ENCODE measurements at places on chromosomes 4 and X.

GRCh38 chr4:73311428-73311827 is 52.8 kb upstream of the ANKRD17 start:
- DNase-seq = no peak

- DNase-seq = no peak
These were observed 47.1 kb downstream of the MTHFD2L start for GRCh38 chr4:74205046-74205445.

GRCh38 chr4:105990933-105991332 is 95.7 kb downstream of the NPNT start:
- no peak for DNase-seq

DNA sequence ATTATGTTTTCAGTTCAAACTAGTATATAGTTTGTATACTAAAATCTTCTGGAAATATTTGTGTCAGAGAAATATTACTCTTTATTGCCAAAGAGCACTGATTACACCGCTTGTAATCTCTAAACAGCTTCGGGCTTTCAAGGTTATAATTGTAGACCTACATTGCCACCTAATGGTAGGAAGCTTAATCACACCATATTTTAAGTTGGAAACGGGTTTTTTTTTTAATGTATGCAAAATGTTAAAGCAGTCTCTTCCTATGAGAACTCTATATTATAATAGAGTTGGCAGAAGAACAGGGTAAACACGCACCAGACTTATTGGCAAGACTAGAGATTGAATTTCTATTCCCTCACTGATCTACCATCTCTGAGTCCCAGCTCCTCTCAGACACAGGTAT is 19.5 kb upstream of the NFXL1 start:
- DNase-seq = peak; percentile 34

DNA sequence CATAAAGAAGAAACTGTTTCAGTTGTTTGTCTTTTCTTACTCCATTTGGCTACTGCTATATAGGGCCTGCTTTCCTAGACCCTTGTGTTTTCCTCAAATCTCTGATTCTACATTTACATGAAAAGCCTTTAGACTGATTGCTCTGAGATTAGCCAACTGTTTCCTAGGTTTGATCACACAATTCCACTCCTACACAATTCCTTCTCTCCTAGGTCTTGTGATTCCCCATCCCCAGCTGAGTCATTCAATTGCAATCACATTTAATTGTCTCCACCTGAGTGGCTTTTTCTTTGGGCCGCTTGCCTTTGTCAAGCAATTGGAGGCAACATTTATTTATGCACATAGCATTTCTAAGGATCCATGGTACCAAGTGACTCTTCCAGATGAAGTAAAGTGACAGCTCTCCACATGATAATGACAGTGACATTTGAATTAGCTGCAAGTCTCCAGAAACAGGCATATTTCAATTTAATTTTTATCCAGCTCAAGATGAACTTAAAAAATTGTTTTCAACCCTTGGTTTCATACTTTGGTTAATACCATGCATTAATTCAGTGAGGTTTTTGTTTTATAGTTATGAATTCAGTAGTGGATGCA is 35.8 kb downstream of the ATXN3L start:
- no peak for DNase-seq

GRCh38 chr4:87219632-87220093 is 755 bp downstream of the KLHL8 start:
- no peak for DNase-seq

- DNase-seq = no peak
These were observed 105.7 kb upstream of the PDLIM3 start for GRCh38 chr4:185640811-185641675.

- DNase-seq = no peak
These were observed 255.8 kb upstream of the GPRIN3 start for GRCh38 chr4:89563431-89563830.

GRCh38 chr4:53593765-53594164 is 2.5 kb upstream of the LNX1 start:
- DNase-seq = no peak

DNA sequence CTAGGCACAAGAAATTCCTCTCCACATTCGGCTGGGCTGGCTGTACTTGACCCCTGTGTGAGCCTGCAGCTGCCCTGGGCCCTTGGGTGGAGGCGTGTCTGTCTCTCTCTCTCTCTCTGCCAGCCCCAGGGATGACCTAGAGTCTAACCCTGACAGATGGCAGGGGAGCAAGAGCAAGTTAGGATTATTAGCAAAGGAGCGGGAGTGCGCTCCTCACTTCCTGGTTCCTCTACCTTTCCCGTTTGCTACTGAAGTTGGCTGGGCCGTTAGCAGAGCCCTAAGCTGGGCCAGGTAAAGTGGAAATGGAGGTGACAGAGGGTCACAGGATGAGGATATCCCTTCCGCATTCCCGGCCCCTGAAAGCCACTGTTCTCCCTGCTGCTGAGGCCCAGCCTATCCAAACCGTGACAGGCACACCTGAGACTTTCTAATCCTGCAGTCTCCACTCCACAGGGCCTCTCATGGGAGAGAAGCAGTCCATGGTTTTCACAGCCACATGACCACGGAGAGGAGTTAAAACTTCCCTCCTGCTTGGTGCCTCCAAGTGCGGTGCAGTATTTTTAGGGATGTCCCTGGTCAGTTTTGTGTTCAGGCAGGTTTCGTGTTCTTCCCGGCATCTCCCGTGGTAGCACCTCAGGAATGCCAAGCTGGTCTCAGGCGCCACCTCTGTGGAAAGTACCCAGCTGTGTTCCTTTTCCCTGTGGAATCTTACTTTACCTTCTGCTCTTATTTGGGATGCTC is 79.3 kb downstream of the CLDN22 start:
- DNase-seq = no peak

GRCh38 chr4:123304151-123304964 is 92.2 kb upstream of the SPRY1 start:
- DNase-seq = peak; percentile 25

GRCh38 chr4:120007896-120008436 is 58.7 kb downstream of the MAD2L1 start:
- DNase-seq = no peak

- no peak for DNase-seq
These were observed 38.1 kb upstream of the ANXA3 start for GRCh38 chr4:78513411-78513975.

- DNase-seq = no peak
These were observed at the start of gene POF1B for GRCh38 chrX:85379174-85379907. Gene POF1B (minus strand): TSS chrX:85379665. CDS start chrX:85379454, 211 bp downstream.

DNA sequence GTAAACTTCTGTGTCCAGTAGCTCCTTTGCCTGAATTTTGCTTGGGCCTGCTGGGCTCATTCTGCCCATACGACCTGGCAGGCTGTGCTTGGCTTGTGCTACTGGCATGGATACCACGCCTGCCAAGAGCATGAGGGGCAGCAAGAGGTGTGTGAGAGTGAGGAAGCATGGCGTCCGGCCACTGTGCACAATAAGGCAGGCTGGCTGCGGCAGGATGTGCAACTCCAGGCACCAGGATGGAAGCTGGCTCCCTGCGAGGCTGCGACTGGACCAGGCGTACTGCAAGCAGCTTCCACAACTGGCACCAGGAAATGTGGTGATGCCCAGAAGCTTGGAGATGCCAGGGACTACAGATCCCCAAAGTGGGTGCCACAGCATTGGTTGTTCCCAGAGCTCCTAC is 709.3 kb downstream of the PCDH18 start:
- DNase-seq = no peak

DNA sequence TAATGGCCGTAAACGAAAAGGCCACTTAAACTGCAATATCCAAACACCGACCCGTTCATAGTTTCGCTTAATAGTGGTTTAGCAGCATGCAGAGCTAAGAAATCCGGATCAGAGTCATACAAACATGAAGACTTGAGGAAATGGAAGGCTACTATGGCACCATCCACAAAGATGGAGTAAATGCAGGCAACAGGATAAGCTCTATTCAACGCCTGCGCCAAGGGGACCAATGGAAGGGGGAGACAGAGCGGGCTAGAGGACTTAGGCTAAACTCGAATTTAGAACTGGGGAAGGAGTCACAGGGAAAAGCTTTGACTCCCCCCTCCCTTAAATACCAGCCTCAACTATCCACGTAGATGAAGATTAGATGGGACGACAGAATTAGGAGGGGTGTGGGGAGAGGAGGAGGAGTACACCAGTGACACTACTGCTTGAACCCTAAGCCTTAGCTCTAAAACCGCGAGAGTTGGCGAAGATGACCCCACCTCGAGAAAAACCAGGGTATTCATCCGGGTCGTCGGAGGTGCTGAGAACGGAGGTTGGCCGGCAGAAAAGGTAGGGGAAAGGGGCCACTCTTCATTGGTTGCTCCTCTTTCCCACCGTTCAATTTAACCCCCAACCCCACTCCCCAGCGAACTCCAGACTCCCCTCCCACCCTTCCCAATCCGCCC is 3.5 kb downstream of the HUWE1 start:
- peak; percentile 23 for DNase-seq

- no peak for DNase-seq
These were observed 1120.7 kb downstream of the FAT4 start for GRCh38 chr4:126435491-126435890.

DNA sequence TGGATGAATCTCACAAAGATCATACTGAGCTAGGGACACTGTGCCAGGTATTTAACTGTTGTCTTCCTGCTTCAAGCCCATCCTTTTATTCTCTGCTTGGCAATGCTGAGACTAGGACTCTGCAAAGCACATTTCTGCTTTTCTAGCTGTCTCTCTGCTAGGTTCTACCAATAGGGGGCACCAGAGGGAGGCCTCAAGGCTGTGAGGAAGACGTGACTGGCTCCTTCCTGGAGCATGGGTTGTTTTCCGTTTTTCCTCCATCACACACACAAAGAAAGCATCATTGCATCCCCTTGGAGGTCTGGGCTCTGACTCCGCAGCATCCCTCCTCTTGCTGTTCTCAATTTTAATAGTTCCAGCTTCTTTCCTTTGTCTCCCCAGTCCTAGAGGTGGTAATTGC is 10.9 kb upstream of the DCTD start:
- no peak for DNase-seq

GRCh38 chr4:89072921-89073320 is 15.9 kb upstream of the FAM13A start:
- no peak for DNase-seq

- no peak for DNase-seq
These were observed 825 bp upstream of the RASGEF1B start for GRCh38 chr4:81472281-81473182.

DNA sequence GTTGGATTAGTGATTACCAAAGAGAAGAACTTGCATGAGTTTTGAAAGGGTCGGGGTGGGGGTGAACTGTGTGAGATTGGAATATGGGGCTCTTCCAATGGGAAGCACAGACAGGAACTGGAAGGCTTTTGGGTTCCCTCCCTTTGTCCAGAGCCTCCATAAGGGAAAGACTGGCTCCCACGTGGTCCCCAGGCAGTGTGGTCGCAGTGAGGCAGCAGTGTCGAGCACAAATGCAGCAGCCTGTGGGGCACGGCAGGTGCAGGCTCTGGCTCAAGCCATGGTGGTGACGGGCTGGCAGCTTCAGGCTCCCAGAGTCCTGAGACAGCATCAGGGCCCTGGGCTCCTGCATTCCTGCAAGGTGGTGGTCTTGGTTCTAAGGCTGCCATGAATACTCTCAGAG is 45.5 kb downstream of the VCX2 start:
- no peak for DNase-seq

DNA sequence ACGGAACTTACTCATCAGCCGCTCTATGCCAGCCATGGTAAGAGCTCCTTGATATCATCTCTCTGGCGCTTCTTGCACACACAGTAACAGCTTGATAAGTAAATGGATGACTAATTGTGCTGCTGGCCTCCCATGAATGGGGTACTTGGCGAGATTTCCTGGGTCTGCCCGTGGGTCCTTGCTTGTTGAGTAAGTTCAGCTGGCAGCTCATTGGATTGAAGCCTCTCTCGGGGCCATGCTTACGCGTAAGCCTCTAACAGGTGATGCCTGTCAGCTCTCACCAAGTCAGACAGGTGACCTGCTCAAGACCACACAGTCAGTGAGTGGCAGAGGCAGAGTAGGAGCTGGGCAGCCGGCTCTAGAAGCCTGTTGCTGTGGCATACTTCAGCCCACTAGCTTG is 7.7 kb downstream of the NSG1 start:
- DNase-seq = no peak

DNA sequence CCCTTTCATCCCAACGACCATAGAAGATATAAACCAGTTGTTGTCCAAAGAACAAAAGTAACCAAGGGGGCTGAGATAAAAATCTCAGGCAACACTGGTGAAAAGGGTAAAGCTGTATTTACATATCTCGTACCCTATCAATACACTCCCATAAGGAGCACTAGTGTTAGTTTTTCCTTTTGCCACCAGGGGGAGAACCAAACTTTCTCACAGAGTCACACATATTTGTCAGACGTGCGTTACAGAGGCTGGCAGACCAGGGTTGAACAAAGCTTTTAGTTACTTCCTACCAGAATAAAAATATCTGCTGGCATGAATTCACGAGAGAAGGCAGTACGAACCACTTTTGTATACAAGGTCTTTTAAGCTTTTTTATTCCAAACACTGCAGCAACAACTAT is 88.3 kb downstream of the AMELX start:
- DNase-seq = no peak

- no peak for DNase-seq
These were observed 195.3 kb downstream of the MAML3 start for GRCh38 chr4:139958739-139959098.

DNA sequence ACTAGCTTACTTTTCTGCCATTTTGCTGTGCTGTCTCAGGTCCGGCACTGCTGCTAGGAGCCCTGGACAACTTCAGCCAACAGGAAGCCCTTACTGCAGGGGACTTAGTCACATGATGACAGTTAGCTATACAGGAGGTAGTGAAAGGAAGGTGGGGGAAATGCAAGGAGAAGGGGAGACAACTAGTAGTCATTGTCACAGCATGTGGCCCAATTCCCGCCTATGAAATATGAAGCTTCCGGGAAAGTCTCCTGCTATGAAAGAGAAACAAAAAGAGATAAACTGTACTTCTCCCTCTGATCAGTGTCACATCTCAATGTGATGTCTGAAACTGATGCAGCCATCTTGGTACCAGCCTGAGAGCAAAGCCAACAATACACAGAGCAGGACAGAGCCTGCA is 71.6 kb downstream of the AMELX start:
- DNase-seq = no peak

GRCh38 chr4:1113311-1114009 is at the start of gene RNF212:
Gene RNF212 (minus strand): TSS chr4:1113564. CDS start chr4:1113464, 100 bp downstream.
- DNase-seq = peak; percentile 23

DNA sequence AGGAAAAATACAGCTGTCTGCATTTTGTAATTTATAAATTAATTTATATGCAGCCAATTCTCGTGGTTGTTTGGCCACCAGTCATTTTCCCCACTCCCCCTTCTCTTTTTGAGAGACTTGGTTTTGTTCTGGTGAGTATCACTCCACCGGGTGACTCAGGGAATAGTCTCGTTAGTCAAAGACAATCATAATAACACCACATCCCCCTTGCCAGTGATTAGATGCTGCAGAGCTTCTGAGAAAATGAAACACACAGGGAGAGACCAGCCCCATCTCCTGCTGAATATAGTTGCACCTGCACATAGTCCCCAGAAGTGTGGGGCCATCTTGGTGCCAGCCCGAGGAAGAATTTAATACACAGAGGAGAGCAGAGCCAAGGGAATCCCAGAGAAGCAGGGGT is 8.0 kb upstream of the FNIP2 start:
- no peak for DNase-seq

GRCh38 chr4:154492288-154492687 is 689 bp upstream of the DCHS2 start:
- DNase-seq = no peak

GRCh38 chrX:115229337-115230003 is 4.4 kb downstream of the LRCH2 start:
- DNase-seq = no peak
